ENCODE measurements at places on chromosomes 7 and 10. TPM values are rescaled to one million over a fixed set of nuclear protein-coding genes. Genes with fewer than 3 reads are reported as not detected.
A peak's percentile ranks its signal among the peaks of the same experiment; 100 is the strongest.

CHN2 gene
- 0.81 TPM for total RNA-seq

OPN1SW gene
- total RNA-seq, result not detected

FAM25C gene
- total RNA-seq, result not detected

NKX1-2 gene
- total RNA-seq, result not detected

ARL3 gene
- 10.4 TPM for total RNA-seq

HTR5A gene
- total RNA-seq, result not detected

NPC1L1 gene
- total RNA-seq, result not detected

GRCh38 chr10:103479135-103479534 lies at the start of gene CALHM3:
TSS of gene CALHM3 (minus strand) at chr10:103479240. CDS start at chr10:103479032, 208 bp downstream.
- DNase-seq, result no peak

DNA sequence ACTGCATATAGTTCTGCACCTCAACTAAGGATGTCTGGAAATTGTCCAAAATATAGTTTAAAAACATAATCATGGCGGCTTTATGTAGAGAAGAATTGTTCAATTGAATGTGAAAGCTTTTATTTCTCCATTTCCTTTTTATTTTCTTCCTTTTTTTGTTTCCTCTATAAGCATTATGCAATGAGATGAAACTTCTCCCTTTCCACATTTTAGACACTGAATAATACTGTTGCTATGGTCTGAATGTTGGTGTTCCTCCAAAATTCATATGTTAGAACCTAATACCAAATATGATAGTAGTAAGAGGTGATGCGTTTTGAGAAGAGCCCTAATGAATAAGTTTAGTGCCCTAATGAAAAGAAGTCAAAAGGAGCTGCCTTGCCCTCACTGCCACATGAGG lies 175.0 kb downstream of the RNLS start:
- peak; percentile 51 for DNase-seq

GRCh38 chr7:106901828-106902441 lies 36.9 kb downstream of the PIK3CG start:
- DNase-seq, result no peak

DNA sequence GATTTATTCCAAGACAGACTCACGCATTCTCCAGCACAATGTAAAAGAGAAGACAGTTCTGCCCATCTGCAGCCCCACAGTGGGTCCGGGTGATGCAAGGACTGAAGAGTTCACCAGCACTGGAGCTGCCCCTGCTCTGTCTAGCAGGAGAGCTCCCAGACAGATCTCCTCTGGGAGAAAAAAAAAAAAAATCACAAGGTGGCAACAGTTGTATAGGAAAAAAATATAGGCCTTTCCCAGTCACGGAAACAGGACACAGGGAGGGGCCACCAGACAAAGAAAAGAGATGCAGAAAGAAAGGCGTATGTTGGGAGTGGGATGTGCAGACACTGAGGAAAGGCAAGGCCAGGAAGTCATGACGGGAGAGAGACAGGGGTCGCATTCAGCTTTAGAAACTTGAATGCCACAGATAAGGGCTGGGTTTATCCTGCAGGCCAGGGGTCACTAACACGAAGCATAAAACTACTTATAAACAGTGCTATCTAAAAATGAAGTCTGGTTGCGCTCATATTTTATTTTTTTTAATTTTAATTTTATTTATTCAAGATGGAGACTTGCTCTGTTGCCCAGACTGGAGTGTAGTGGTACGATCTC lies 54.1 kb downstream of the FAM171A1 start:
- no peak for DNase-seq

- no peak for DNase-seq
These were observed 94.1 kb downstream of the CHST15 start for GRCh38 chr10:123999261-123999660.

DNA sequence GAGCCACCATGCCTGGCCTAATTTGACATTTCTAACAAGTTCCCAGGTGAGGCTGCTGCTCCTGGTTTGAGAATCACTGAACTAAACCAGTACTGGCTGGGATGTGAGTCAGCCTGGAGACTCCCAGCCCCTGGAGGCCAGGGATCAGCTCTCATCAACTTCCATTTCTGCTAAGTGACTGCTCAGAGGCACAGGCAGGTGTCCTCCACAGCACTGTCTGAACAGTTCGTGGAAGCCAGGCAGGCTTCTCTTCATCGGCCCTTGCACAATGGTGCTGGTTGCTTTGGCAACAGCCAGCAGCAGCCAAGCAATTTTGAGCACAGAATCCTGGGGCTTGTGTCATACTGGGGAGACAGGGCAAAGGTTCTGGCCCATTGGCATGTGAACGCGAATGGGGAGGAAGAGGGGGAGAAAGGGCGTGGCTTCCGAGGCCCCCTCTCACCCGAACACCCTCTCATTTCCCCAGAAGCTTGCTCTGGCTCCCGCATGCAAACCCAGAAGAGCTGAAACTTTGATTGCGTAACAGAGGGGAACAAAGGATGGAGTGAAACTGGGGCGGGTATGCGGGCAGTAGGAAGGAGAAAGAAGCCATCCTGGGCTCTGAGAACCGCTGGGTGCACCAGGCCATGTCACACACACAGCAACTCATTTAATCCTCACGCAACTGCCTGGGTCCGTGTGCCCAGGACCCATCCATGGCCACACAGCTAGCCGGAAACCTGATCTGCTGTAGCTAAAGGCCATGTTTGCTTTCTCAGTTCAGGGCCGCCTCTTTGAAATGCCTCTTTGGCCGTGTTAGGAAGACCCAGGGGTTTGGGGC lies 9.0 kb upstream of the POR start:
- DNase-seq, result peak; percentile 73

GRCh38 chr10:14751014-14751896 lies 23.4 kb downstream of the FAM107B start:
- peak; percentile 11 for DNase-seq

DNA sequence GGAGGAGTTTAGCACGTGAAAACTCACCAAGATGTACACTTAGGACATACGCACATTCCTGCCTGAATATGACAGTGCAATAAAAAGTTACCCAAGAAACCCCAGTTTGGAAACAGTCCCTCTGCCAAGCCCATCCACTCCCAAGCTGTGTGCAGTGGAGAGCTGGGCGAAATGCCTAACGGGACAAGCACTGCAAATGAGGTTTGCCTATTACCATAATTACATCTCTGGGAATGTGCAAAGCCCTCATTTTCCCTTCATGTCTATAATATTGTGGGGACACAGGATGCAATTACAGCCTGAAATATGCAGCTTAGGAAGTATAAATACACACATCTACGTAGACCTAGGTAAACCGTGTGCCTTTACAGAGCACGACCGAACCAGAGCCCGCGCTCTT lies 117.5 kb downstream of the PLXNA4 start:
- DNase-seq, result no peak

GRCh38 chr7:52928591-52928990 lies 106.8 kb upstream of the POM121L12 start:
- DNase-seq, result no peak

GRCh38 chr10:68899186-68899745 lies 1.8 kb upstream of the DDX50 start:
- DNase-seq, result no peak

DNA sequence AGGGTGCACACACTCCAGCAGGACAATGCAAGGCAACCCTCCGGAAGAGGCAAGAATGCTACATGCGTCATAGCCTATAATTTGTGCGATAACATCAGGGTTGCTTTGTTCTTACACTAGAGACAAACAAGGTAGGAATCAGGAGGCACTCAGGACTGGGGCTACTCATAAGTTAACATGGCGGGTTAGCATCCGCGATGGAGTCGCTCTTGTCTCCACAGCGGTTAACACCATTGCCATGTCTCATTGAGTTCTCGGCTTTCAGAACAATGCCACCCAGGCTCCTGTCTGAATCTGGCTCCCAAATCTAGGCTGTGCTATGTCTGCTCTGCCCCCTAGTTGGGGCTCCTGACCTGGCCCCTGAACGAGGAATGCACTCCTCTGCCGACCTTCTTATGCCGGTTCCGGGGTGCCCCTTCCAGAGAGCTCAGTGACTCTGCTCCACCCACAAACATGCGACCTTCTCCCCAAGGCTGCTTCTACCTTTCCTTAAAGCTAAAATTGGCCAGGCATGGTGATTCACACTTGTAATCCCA lies 24.9 kb upstream of the SLF2 start:
- DNase-seq, result no peak

DNA sequence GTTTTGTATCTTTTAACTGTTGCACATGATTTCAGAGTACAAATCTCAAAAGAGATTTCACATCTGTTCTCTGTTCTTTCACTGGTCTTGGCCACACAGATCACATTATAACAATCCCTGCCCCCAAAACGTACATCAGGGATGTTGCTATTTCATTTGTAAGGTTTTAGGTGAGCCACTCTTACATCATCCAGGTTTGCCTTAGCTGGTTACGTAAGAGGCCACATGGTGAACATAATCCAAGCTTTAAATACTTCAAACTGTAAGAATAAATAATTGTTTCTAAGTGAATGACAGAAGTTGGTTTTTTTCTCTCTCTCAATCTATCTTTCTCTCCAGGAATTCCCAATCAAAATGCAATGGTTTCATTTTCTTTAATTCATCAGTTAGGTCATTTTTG lies 245.9 kb upstream of the HGF start:
- peak; percentile 32 for DNase-seq

GRCh38 chr10:71078454-71079145 lies 133.8 kb upstream of the UNC5B start:
- no peak for DNase-seq

GRCh38 chr10:128540128-128540762 lies 414.0 kb upstream of the MKI67 start:
- DNase-seq, result no peak

GRCh38 chr10:106189292-106189691 lies 975.2 kb downstream of the SORCS1 start:
- peak; percentile 5 for DNase-seq

All from fibroblast of the aortic adventitia (primary cell).